ENCODE measurements at places on chromosomes 7 and 10. TPM values are rescaled to one million over a fixed set of nuclear protein-coding genes. Genes with fewer than 3 reads are reported as not detected.

DNA sequence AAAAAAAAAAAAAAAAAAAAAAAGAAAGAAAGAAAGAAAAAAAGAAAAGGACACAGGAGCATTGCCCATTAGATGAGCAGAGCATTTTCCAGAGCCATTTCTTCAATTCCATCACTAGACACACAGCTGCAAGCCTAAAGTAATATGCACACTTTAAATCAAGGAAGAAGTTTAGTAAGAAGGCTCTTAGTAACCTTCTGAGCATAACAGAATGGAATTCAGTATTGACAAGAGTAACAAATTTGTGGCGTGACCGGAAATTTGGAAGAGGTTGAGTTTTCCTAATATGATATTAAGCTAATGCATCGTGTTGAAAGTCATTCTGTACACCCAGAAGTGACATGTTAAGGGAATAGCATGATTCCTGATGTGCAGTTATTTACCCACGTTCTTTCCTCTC is 35.3 kb downstream of the SMURF1 start:
- DNase-seq, result peak; percentile 56

GRCh38 chr7:38796626-38797501 is 112.1 kb downstream of the VPS41 start:
- DNase-seq, result peak; percentile 27

GRCh38 chr10:62627983-62628382 is 176.5 kb upstream of the ADO start:
- peak; percentile 13 for DNase-seq

- DNase-seq, result no peak
Observed at GRCh38 chr10:78420946-78421735, 387.5 kb downstream of the RPS24 start.

DNA sequence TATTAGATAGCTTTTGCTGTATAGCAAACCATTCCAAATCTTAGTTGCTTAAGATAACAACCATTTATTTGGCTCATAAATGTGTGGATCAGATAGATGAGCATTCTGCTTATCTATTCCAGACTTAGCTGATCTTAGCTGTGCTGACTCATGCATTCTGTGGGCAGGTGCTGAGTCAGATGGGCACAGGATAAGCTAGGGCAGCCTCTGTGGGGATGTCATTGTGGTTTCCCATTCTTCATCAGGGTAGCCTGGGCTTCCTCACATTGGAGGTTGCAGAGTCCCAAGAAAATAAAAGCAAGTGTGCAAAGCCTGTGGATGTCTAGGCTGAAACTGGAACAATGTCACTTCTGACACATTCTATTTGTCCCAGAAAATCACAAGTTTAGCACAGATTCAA is 917.0 kb downstream of the TYW1 start:
- peak; percentile 39 for DNase-seq

Gene SLC26A3
- total RNA-seq, result not detected

Gene C10orf90
- not detected for total RNA-seq

Gene GJD4
- not detected for total RNA-seq

Gene ARHGAP12
- 24.9 TPM for total RNA-seq

Gene FFAR4
- total RNA-seq, result not detected

Gene TUBB8
- total RNA-seq, result not detected

Gene LRRC18
- not detected for total RNA-seq

Data from astrocyte (in vitro differentiated cells and primary cell).